Central memory CD4-positive, alpha-beta T cell (primary cell): ENCODE measurements at places on chromosomes 11 and 22.

- no peak for DNase-seq
Observed at GRCh38 chr11:15471895-15472799, 357.4 kb downstream of the INSC start.

DNA sequence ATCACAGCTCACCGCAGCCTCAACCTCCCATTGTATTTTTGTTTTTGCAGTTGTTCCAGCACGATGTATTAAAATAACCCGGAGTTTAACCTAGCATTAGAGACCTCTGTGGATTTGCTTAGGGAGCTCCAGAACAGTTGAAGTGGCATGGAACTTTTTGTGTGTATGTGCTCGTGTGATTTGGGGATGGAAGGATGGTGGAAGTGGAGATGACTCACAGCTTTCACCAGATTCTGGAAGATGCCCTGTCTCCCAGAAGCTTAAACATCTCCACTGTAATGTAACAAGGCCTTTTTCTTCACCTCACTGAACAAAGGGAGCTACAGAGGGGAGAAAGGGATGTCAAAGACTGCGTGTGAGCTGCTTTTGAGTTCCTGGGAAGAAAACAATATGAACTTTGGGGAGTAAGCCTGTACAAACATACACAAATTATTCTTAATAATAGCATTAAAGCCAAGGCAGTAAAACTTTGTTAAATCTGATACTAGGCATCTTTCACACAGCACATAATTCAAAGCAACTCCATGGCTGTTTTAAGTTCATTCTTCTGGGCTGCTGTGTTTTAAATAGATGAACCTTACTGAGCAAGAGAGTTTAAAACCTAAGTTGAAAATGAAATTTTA is 226.4 kb downstream of the ADAMTS15 start:
- no peak for DNase-seq

- DNase-seq = no peak
Observed at GRCh38 chr11:35598254-35599125, 19.8 kb upstream of the FJX1 start.

DNA sequence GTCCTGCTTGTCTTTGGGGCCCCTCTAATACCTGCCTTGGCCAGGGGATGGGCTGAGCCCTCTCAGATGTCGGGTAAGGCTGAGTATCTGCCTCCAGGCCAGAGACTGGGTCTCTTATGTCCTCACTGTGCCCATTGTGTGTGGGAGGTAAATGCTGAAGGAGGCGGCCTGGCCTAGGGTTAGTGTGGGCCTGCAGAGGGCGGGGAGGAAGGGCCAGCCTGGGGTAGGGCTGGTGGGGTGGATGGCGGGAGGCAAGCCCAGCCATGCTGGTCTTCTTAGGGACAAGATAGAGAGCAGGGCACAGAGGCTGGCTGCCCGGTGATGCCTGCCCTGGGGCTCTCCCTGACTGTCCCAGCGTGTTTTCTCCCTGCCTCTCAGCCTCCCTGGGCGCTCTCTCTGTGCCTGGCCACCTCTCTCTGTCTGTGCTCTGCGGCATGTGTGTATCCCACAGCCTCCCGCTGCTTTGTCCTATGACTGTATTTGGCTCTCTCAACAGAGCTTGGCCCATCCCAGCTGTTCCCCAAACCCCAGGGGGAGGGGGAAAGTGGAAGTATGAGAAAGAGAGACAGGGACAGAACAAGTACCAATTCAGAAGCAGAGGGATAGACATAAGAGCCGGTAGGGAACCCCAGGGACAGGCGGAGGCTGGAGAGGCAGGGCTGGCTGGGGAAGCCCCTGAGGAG is 57.0 kb downstream of the PDE2A start:
- DNase-seq = no peak

GRCh38 chr11:125370561-125371389 is 125.3 kb downstream of the FEZ1 start:
- DNase-seq = no peak
